D721Med (cell line): ENCODE measurements at places on chromosomes 7 and 10.
A peak's percentile ranks its signal among the peaks of the same experiment; 100 is the strongest.

GRCh38 chr7:131898418-131898817 is 342.0 kb upstream of the PODXL start:
- DNase-seq = no peak

- DNase-seq = no peak
Measured at GRCh38 chr10:63889803-63890202, 368.6 kb downstream of the REEP3 start.

- DNase-seq = no peak
Measured at GRCh38 chr7:107179326-107180164, 10.7 kb downstream of the HBP1 start.

DNA sequence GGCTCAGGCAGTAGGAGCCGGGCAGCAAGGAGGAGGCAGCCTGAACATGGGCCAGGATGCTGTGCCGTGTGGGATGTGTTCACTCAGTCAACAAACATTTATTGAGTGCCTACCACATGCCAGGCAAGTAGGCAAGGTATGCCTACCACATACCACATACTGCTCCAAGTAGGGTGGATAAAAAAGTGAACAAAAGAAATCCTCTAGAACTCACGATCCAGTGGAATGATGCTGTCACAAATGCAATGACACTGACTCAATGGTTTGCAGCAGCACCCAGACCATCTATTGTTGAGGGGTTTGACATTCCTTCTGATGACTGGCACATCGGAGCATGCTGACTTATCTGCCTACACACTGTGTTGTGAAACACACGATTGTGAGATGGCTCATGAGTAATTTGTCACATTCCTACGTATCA is 413.5 kb downstream of the NRG3 start:
- DNase-seq = no peak

DNA sequence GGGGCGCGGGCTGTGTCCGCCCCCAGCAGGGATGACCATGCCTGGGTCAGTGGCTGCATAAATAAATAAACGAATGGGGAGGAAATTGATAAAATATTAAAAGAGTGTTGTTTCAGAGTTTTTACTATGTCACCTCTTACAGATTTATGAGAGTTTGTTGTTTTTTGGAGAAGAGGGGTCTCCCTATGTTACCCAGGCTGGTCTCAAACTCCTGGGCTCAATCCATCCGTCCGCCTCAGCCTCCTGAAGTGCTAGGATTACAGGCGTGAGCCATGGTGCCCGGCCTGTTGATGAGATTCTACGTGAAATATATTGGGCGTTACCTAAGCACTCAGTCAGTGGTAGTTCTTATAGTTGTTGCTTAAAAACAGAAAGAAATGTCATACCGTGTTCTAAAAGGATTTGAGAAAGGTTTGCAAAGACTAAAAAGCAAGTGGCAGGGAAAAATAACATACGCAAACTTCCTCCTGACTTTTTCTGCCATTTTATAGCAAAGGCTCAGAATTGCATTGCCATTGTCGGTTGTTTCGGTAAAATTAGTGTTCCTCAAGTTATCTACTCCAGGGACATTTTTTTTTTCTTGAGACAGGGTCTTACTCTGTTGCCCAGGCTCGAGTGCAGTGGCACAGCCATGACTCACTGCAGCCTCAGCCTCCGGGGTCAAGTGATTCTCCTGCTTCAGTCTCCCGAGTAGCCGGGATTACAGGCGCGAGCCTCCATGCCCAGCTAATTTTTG is 39.5 kb upstream of the FOXK1 start:
- DNase-seq = no peak

DNA sequence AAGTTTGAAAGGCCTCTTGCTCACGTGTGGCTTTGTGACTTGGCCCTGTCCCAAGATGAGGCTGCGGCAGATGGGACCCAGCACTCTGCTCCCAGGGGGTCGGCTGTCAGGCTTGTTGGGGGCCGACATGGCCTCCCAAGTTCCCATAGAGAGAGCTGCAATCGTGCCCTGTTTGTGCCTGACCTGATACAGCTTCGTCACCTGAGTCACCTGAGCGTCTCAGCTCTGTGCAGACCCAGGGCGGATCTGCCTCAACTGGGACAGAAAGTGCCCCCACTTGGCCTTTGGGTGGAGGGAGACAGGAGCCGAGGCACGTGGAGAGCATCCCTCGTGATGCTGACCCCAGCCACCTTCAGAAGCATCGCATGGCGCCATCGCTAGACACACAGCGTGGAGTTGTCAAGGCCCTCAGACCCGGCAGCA is 21.7 kb downstream of the PAPOLB start:
- no peak for DNase-seq

- DNase-seq = no peak
Measured at GRCh38 chr10:26810435-26811026, 50.2 kb downstream of the ABI1 start.

DNA sequence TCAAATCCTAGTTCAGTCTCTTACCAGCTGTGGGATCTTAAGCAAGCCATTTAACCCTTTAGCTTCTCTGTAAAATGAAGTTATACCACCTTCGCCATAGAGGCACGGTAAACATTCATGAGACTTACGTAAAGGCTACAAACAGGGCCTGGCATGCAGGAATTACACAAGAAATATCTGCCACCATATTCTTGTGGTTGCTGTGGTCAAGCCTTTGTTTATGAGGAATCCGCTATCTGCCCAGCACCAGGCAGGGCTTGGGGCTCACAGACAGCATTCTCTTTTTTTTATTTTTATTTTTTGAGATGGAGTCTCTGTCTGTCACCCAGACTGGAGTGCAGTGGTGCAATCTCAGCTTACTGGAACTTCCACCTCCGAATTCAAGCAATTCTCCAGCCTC is 9.9 kb downstream of the AIFM2 start:
- DNase-seq = no peak

DNA sequence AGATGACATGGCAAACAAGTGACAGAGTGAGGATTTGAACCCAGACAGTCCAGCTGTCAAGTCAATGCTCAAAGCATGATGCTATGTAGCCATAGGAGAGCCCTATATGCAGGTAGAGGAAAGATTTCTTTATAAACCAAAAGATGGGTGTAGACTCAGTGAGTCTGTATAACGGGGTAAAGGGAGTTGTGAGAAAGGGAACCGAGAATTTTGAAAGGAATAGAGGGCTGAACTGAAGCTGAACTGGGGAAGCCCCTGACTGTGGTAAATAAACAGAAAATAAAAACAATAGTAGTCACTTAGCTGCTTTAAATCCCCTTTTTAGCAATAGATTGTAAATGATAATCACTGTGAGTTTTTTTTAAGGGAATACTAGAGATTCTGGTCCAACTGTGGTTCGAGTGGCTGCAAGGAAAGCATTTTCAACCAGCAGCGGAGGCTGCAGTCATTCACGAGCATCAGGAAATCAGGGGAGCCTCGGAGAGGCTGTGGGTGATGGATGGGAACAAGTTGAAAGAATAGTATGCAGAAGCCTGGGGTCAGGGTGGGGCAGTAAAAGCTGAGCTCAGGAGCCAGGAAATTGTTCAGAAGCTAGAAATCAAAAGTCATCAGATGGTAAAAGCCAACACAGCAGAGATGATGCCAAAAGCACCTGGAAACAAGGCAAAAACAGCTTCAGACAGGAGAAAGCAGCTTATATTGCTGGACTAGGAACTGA is 393.5 kb downstream of the GFRA1 start:
- no peak for DNase-seq

DNA sequence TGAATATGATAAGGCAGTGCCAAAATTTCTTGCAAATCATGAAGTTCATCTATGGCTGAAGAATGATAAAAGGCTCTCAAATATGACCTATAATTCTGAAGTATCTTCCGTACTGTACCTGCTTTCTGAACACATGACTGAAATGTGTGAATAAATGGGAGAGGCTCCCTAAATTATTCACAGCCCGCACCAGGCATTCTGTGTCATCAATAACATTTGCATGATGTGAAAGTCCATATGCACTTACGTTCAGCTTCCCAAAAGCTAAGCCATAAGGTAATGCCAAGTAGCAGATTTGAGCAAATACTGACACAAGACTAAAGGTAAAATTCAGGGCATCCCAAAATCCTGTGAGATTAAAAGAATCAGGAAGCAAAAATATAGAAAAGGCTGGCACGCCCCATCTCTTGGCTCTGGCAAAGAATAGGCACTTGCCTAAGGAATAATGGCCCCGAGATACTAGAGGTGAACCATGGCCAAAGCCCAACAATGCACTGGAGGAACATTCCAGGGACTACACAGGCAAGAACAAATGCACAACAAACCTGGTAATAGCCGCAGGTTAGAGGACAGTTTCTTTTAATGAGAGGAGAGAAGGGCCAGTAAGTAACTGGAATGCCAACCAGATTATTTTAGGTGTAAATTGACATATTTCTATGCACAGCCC is 280.5 kb downstream of the IPMK start:
- no peak for DNase-seq

- peak; percentile 6 for DNase-seq
Measured at GRCh38 chr7:100825751-100826513, 1.4 kb downstream of the EPHB4 start.

DNA sequence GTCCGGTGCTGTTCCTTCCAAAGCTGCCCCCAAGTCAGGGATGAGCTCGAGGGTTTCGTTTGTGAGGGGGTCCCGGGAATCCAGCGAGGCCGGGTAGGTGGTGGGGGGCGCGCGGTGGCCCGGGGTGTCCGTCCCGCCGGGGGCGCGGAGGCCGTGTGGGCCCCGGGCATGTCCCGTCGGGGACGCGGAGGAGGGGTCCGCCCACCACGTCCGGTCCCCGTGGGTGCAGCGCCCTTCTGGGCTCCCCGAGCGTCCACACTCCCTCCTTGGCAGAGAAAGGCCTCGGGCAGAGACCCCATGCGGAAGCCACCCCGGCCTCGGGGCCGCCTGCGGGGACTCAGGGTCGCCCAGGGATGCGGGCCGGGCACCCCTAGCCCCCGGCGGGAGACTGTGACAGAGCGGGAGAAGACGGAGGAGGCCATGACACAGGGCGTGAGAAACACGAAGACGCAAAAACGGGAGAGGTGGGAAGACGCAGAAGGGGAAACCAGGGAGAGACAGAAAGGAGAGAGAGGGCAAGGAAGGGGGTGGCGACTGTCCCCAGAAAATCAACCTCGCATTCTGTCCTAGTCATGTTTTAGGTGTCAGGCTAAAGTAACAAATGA is 640 bp upstream of the ZNF425 start:
- no peak for DNase-seq

DNA sequence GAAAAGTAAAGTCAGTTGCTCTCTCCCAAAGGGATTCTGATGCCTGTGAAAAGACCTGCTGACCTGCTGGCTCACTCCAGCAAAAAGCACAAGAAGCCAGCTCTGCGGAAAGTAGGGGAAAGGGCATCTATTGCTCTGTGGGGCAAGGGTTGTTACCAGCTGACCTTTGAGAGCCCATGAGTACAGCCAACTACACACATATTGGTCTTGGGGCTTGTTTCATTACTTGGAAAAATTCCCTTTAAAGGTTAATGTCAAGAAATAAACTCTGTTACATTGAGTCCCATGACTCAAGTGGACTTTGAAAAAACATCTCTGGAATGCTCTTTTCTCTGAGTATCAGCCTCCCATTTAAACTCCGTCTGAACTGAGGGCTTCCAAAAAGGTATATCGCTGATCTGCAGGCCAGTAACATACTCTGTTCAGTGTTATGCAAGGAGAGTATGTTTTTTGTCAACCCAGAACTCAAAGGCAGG is 53.2 kb downstream of the PANK1 start:
- DNase-seq = no peak

GRCh38 chr10:70943841-70944466 is 55.6 kb upstream of the PCBD1 start:
- DNase-seq = no peak

DNA sequence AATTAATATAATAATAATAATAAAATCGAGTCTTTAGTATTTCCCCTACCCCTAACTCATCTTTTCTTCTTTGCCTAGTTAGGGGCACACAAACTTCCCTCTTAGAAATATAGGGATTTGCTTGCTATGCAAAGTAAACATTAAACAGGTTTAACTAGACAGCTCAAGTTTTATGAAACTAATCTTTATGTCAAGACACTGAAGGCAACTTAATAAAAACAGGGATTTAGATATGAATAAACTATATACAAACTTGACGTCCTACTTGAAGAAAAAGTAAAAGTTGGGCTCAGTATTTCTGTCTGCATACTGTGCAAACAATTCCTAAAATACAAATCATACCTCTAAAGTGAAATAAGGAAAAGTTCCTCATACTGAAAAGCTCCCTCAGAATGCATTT is 52.1 kb upstream of the CAV2 start:
- no peak for DNase-seq

GRCh38 chr7:73828107-73828803 is 2.5 kb upstream of the CLDN4 start:
- no peak for DNase-seq

- DNase-seq = no peak
Measured at GRCh38 chr10:86176850-86177536, 189.6 kb downstream of the GRID1 start.

GRCh38 chr7:101784292-101785127 is 32.9 kb upstream of the CUX1 start:
- no peak for DNase-seq

- no peak for DNase-seq
Measured at GRCh38 chr10:17100586-17100985, 29.0 kb downstream of the CUBN start.

DNA sequence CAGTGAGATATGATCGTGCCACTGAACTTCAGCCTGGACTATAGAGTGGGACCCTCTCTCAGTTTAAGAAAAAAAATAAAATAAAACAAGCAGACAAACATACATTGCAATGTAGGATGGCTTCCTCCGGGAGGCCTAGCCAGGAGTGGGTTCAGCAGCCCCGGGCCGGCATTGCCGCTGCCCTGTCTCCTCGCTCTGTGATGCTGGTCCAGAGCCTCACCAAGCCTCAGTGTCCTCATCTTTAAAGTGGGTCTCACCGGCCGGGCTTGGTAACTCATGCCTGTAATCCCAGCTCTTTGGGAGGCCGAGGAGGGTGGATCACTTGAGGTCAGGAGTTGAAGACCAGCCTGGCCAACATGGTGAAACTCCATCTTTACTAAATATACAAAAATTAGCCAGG is 71.6 kb downstream of the PTPRE start:
- no peak for DNase-seq

DNA sequence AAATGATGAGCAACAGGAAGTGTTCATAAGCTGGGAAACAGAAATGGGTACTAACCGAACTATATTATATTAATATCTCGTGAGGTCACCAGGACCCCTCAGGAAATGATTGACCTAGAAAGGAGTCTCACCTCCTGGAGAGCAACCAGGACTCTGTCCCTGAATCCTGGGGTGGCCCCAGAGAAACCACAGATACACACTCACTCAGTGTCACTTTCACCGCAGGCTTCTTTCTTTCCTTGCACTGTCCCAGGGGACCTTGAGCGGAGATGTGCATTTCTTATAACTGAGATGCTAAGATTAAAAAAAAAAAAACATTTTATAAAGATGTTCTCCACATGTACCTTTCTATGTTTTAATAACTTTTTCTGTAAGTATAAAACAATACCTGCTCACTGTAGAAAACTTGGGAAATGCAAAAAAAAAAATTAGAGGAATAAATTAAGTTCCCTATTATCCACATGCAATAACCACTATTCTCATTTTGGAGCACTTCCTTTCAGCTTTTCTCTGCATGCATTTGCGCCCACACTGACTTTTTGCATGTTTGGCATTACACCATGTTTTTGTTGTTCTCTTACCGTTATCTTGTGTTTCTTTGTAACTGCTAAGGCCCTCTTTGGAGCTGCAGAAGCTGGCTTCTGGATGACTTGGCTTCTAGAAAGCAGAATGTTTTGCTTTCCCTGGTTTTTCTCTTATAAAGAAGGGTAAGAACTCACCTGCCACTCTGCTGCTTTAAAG is 15.0 kb downstream of the NOD1 start:
- no peak for DNase-seq

GRCh38 chr7:39602351-39602750 is 21.0 kb upstream of the RALA start:
- no peak for DNase-seq
